ENCODE measurements at places on chromosomes 7 and 10.

DNA sequence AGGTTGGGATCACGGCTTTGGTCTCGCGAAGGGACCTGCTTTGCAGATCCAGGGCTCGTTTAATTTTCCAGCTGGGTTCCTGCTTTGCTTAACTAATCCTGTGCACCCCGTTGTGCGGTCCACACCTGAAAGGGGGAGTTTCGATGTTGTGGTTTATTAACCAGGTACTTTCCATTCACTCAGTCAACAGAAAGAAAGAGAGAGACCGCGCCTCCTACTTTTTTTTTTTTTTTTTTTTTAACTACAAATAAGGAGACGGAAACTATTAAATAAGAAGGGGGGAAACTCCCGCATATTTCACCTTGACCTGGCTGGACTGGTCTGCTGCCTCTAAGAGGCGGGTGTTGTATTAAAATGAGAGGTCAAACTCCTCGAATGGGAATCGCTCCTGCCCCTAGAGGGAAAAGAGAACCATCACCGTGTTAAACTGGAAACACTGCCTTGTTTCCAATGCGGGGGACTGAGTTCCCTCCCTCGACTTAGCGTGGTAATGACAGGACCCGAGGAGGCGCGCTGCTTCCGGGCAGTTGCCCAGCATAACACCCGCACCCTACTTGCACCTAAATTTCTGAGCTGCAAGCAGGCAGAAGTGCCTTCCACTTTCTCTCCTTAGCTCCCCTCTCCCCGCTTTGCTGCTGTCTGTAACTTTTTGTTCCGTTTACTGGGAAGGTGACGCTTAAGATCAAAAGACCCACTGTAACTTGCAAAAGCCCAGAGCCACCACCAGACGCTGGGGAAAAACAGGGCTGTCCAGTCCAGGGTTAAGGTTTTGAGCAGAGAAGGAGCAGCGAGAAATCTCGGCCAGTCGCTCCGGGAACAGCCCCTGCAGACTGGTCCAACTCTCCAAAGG is 1.1 kb upstream of the ITGB8 start:
- DNase-seq, result peak; percentile 1

DNA sequence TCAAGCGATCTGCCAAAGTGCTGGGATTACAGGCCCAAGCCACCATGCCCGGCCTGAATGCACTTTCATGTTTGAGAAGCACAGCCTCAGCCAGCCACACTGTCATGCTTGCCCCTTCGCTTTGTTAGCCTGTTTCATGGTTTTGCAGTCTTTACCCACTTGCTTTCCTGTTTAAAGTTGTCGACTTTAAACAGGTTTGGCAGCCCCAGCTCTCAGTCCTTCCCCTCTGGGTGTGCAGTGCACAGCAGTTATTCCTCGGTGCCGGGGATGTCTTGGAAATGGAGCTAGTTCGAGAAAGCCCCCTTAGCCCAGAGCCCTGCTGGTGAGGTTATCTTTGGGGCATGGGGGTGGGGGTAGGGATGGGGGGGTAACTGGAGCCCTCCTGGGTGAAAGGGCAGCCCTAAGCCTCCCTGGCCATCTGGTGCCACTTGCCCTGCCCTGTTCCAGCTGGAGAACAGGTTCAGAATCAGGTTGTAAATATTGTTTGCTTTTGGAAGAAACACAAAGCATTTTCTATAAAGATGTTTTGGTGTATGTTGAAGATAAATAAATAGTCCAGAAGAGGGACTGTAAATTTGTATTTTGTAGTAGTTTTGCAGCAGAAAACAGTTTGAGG is 14.8 kb downstream of the TSPAN14 start:
- DNase-seq, result no peak

DNA sequence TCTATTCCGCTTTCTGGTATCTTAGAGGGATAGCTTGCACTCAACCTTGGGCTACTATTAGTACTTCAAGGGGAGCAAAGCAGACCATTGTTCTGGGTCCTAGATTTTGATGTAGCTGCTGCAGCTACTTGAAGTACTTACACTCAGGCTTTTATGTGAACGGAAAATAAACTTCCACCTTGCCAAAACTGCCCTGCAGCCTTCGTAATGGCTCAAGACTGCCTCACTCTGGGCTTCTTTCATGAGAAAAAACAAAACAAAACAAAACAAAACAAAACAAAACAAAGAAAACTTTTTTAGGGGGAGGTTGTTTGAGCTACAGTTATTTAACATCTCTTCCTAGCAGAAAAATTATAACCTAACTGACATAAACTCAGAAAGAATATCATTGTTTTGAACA is 19.4 kb upstream of the EPHB6 start:
- DNase-seq, result no peak

GRCh38 chr7:68176974-68177373 is 1180.3 kb downstream of the TYW1 start:
- DNase-seq, result no peak

DNA sequence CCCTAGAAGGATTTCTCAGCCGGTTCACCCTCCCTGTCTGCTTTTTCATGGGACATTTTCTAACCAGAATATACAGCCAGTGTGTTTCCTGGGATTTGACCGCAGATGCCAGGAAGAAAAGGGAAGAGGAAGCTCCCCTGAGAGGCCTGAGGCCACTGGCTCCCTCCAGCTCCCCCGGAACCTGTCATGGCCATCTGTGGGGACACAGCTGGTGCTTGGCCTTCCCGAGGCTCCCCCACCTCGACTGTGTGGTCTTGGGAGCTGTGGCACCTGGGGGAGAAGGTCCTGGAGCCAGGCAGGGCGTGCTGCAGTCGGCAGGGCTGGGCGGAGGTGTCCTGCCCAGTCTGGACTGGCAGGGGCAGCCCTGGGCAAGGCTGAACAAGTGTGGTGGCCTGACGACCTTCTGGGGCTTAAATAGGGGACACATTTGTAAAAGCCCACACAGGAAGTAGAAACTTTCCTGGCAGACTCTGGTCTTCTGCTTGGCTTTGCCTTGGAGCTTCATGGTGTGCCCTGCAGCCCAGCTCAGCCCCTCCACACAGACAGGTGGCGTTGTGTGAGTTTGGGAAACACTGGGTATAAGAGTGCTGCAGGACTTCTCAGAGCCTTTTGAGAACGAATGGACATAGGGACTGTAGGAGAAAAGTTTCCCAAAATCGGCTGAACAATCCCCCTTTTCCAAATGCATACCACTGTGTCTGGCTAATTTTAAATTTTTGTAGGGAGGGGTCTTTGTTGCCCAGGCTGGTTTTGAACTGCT is 6.8 kb downstream of the BRI3 start:
- DNase-seq, result no peak

DNA sequence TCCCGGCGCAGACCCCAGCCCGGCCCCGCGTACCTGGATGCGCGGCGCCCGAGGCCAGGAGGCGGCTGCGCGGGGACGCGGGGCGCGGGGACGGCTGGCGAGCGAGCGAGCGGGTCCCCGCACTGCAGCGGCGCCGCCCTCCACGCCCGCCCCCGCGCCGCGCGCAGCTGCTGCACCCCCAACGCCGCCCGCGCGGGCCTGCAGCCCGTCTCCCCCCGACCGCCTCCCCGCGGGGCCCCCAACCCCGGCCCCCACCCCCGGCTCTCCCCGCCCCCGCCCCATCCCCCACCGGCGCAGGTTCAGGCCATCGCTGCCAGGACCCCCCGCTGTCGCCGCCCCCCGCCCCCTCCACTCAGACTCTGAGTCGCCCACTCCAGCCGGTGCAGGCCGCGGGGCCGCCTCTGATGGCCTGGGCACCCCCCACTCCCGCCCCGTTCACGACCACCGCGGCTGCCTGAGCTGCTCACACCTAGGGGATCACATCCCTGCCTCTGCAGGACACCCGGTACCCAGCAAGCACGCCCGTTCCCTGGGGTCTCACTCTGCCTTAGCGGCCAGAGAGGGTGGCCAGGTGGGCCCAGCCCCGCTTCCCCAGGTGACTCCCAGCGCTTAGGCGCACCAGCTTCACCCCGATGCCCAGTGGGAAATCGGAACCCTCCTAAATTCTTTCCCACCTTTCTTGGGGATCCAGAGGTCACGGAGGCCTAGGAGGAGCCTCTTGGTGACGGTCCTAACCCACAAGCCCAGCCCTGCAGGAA is 13.9 kb upstream of the DNAAF5 start:
- no peak for DNase-seq

GRCh38 chr10:48605786-48606529 is 1.1 kb upstream of the ARHGAP22 start:
- no peak for DNase-seq

DNA sequence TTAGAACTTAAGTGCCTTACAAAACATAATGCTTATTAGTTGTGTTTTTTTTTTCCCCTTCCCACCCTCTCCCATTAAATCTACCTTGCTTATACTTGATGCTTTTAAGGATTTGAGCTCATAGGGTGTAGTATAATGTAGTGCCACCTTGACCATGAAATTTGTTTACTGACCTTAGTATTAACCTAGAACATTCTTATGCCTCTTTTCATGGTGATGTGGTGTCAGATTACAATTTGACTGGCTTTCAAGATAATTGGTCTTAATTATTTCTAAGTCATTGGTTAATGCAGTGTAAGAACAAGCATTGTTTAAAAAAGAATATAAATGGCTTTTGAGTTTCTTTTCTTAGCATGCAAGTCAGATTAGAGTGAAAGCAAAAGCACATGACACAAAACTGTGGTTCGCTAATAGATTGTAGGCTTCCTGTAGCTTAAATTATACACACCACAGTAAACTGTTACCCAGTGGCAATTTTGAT is 61.8 kb downstream of the ADD3 start:
- DNase-seq, result no peak

GRCh38 chr7:38274486-38274885 is 1.1 kb upstream of the TARP start:
- DNase-seq, result no peak

DNA sequence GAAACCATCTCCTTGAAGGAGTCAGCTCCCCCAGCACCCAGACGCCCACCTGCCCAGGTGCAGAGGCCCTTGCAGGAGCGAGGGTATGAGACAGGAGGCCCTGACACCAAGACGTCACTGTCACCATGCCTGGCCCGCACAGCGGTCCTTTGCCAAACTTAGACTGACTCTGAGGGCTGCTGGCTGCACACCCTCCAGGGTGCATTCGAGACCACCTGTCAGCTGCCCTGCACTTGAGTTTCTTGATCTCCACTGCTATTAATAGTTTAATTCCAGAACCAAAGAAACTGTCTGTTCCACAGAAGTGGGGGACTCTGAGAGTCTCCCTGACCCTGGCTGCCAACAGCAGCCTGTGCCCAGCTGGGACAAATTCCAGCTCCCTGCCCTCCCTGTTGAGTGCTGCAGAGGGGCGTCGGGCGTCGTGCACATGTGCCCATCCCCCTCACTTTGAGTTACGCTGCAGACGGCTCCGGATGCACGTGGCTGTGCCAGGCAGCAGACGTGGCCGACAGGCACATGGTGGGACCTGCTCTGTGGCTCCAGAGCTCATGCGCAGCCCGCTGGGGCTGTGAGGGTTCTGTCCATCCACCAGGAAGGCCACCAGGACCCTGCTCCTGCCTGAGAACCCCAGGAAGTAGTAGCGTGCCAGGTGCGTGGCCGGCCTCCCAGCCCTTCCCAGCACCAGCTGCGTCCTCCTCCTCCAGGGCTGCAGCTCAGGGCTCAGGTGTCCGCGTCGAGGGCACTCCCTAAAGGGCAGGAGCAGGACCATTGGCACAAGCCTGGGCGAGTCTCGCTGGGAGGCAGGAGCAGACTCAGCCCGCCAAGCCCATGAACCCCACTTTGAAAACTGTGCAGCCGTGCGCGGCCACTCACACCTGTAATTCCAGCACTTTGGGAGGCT is 24.8 kb downstream of the ELFN1 start:
- no peak for DNase-seq

All from activated T-cell treated with anti-CD3 and anti-CD28 coated beads for 48 hours (primary cell).